ELR (cell line): ENCODE measurements at places on chromosomes 5 and 9.

GRCh38 chr5:136226401-136226800 is 33.4 kb upstream of the SMIM32 start:
- DNase-seq, result no peak

DNA sequence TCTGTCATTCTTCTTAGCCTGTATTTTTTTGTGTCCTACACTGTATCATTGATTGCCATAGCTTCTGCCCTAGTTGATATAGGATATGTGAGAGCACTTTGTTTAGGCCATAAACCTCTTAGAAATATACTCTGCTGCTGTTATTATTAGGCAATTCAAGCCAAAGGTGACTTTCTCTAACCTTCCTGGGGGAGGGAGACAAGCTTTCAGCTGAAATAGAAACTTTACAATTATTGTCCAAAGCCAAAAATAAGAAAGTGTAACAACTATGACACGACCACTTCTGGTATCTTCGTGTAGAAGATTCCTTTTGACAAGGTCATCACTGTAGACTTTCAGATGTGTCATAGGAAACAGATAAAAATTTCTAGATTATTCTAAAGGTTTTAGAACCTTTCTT is 12.2 kb upstream of the CSNK1A1 start:
- DNase-seq, result peak; percentile 67

- DNase-seq, result peak; percentile 16
Measured at GRCh38 chr9:26210338-26210851, 532.2 kb upstream of the TUSC1 start.

GRCh38 chr9:28810388-28811075 is 1237.3 kb upstream of the C9orf72 start:
- peak; percentile 63 for DNase-seq

DNA sequence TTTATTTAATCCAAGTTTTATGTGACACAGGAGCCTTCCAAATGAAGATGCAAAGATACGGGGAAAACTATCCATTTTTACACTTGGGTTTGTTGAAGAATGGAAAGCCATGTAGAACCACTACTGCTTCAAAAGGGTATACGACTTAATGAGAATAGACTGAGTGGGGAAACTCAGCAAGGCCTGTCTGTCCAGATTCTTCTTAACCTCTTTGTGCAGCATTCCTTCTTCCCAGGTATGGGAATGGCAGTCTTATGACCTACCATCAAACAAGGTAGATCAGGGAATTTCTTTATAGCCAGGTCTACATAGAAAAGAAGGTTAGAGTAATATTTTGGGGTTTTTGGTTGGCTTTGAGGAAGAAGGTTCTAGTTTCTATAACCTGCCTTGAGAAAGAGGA is 23.4 kb downstream of the APTX start:
- DNase-seq, result no peak

- no peak for DNase-seq
Measured at GRCh38 chr9:89891591-89892304, 286.9 kb downstream of the GADD45G start.

- no peak for DNase-seq
Measured at GRCh38 chr5:160938532-160938931, 86.5 kb upstream of the ATP10B start.

DNA sequence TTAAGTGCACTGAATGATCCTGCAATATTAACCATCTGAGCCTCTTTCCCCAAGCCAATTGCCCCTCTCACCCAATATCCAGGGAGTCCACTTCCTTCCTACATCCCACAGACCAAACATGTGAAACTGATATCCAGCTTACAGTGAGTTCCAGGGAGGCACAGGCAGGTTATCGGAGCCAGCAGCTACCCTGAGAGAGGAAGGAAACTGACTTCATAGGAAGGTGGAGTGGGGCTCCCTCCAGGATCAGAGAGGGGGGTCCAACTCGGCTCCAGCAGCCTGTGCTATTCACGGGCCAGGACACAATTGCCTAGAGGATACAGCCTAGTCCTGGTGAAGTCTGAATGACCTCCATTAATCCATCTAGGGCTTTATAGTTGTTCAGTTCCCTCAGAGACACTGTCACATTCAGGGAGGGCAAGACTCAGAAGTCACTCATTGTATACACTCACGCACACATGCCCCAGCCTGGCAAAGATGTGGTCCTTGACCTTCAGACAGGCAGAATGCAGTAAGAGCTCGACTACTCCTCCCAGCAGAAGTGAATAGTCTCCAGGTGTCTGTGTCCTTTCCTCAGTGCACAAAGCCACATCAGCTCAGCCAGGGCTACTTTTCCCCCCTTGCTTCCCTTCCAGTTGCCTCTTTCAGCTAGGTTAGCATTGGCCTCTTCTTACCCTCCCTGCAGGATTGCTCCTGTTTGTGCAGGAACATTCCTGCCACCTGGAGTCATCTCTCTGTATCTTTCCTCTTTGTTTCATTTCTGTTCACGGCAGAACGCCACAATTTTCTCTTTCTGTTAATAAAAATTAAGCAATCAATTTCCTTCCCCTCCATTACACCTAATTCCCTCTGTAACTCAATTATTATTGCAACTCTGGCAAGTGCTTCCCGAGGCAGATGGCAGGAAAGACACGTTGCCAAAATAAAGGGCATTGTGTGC is 501.7 kb downstream of the ARHGEF28 start:
- peak; percentile 34 for DNase-seq

GRCh38 chr5:78075301-78075700 is 219.2 kb downstream of the AP3B1 start:
- DNase-seq, result no peak

GRCh38 chr9:100557053-100557452 is 20.8 kb upstream of the CAVIN4 start:
- no peak for DNase-seq
